ENCODE measurements at places on chromosomes 1 and 21.

DNA sequence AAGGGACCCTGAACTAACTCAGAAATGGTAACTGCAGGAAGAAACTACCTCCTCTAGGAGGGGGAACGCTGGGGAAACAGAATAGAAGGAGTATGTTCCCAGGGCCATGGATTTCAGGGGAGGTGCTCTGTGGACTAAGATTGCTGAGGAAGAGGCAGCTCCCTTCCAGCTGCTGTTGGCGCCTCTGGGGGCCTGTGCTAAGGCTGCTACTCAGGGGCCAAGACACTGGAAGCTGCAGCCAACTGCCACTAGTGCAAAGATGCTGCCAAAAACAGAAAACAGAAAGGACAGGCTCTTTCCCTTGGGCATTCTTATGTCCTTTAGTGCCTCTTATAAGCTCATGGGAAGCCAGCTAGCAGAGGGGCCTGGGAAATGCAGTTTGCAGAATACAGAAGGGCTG is 58.0 kb upstream of the SGIP1 start:
- no peak for DNase-seq

- no peak for DNase-seq
Observed at GRCh38 chr21:28633839-28634555, 358.7 kb downstream of the LTN1 start.

DNA sequence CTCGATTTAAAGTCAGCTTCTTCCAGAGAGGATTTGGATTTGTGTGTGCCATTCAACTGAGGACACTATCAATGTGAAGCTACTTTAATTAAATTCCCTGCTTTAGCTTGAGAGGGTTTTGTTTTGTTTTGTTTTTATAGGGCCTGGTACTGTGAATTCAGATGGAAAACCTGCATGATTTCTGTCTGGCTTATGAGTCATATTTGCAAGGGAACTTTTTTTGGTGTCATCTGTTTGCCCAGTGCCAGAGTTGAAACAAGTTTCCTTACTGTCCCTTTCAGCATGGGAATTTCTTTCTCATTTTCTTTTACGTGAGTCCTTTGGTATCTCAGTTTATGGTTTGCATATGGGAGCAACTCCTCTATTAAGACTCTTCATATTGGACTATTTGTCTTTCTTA is 194.6 kb downstream of the GREM2 start:
- no peak for DNase-seq

GRCh38 chr1:30191154-30191702 is 532.2 kb downstream of the MATN1 start:
- no peak for DNase-seq

GRCh38 chr1:186078245-186078644 is 296.8 kb downstream of the TPR start:
- no peak for DNase-seq

GRCh38 chr1:180167721-180168467 is 13.2 kb downstream of the QSOX1 start:
- DNase-seq: no peak

DNA sequence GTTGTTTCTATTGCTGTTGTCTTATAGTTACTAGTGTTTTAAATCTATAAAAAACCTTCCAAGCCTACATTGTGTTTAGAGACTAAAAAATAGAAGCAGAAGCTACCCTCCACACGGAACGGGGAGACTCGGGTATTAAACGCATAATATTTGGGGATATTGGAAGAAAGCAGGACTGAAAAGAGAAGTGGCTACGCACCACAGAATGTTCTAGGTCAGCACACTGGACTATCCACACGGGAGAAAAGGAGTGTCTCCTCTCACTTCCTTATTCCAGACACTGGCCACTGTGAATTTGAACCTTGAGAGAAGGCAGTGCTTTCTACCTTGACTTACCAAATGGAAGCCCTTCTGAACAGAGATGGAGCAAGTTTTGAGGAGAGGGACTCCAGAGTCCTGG is 1.0 kb upstream of the OR10J4 start:
- no peak for DNase-seq

- DNase-seq: no peak
Observed at GRCh38 chr1:112698366-112699310, 8.3 kb downstream of the RHOC start.

GRCh38 chr21:40652436-40652835 is 194.5 kb downstream of the DSCAM start:
- DNase-seq: no peak

DNA sequence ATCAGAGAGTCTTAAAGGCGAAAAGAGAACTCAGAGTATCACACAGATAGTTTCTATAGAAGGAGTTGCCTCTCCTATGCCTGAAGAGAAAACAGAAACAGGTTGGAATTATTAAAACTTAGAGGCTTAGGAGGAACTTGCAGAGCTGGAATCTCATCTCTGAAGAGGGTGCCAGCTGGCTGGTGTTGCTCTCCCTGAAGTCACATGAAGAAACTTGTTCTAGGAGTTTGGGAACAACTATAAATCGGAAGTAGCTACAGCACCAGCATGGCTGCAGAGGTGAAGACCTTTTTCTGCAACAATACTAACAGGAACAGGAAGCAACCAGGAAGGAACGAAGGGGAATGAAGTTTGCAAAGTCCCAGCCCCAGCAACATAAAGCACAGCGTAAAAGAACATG is 35.8 kb downstream of the FMO3 start:
- DNase-seq: no peak

DNA sequence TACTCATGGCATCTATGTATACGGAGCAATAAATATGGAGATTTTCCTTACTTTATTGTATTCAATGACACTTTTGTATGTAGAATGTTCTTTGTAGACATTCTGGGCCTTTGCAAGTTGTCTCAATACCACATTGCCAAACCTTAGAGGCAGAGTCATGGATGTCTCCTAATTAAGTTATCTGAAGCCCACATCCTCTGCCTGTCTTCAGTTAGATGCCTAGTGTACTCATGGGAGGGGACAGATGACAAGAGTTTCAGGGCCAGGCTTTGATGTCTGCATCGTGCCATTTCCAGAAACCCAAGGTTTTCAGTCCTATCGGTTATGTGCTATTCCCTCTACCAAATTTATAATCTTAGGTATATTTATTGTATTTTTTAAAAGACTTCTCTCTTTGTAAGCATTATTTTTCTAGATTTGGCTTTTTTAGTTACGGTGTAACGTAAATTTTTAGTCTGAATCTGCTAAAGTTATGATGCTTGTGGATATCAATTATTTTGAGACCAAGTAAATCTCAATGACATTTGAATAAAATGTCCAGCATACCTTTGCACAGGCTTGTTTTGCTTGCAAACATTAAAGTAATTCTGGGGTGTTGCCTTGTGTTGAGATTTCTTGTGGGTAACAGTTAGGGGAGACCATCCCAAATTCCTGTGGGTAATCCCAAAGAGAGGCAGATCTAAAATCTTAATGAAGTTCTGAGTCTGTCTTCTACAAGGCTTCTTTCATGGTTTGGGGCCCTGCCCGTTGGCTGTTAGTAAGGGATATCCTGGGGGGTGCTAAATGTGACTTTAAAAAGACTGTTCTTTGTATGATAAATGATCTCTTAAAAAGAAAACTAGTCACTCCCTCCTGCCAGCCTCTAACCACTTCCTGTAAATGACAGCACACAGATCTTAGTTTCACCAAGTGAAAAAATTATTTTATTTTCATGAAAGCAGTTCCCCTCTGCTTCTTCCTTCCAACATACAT is 8.0 kb upstream of the MACF1 start:
- no peak for DNase-seq

DNA sequence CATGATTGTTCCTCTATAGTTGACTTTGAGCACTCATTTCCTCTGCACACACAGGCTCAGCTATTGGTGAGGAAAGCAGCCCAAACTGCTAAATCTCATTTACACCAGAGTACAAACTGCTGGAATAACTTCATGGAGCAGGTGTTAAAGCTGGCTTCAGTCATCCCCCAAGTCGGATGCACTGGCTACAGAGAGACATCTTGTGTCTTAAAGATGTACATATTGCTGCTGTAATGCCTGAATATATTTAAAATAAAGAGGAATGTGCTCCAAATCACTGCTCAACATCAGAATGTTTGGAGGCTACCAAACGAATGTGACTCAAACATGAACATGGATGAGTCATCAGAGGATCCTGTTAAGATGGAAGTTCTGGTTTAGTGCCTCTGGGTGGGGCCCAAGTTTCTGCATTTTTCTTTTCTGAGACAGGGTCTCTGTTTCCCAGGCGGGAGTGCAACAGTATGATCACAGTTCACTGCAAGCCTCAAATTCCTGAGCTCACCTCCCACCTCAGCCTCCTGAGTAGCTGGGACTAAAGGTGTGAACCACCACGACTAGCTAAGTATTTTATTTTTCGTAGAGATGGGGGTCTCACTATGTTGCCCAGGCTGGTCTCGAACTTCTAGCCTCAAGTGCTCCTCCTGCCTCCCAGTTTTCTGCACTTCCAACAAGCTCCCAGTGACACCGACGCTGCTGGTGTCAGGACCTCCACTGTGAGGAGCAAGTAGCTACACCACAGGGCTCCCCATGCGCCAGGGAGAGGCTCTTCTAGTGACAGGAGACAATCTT is 79.0 kb upstream of the KRTAP19-8 start:
- DNase-seq: no peak

DNA sequence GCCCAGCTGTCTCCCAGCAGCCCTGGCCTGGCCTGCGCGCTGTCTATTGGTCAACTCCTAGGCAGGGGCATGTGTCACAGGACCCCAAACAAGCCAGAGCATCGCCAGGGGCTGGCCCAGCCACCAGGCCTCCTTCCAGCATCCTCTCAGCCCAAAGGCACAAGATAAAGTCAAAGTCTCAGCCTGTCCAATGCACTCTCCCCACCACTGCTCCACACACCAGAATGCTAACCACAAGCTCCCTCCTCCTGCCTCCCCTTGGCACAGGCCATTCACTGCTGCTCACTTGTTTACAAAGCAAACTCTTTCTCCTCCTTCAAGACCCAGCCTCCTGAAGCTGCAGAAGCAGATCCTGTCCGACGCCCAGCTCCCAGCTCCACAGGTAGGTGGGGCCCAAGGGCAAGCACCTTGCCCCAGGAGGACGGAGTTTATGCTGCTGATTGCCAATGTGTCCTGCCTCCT is 133.4 kb downstream of the DMRTB1 start:
- DNase-seq: no peak

DNA sequence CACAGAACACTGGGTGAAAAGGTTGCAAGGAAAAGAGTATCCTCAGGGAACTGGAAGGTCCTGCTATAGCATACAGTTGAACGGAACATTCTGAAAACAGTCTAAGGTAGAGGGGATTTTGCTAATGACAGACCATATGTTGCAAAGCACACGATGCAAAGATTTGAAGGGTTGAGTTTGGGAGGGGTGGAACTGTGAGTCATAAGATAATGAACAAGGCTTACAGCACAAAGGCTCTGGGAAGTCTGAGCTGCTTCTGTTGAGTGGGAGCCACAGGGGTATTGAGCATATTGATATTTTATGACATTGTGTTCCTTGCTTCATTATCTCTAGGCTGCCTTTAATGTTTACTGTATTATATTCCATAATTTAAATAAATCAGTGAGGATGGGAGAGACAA is 104.9 kb downstream of the PLPPR4 start:
- DNase-seq: no peak

GRCh38 chr1:232534552-232535517 is 95.1 kb downstream of the SIPA1L2 start:
- no peak for DNase-seq

DNA sequence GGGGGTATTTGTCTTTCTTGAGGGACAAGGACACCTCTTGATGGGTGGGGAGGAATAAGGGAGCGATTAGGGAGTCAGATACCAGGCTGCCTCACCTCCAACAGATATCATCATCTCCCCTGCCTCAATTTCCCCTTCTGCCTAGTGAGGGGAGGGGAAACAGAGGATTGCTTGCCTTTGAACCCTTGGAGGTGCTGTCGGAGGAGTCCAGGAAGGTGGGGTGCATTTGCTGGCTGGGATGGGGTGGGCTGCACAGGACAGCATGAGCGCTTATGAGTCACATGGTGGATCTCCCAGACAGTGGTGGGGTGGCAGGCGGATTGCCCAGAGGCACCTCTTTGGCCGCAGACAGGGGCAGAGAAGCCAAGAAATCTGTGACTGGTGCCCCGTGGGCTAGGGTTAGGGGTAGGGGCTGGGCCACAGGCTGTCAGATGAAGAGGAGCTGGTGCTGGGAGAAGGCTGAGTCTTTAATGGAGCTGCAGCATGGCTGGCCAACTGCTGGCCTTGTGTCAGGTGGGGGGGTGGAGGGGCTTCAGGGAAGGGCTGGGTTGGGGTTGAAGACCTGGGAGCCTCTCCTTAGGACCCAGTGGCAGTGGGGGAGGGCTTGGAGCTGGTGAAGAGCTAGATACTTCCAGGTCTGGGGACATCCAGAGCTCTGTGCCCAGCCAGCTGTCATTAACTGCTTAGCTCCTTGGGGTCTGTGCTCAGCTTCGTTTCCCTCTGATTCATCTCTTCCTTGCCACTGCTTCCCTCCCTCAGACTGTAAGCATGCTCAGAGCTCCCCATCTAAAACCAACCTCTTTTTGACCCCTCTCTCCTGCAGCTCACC is 7.0 kb upstream of the ADORA1 start:
- DNase-seq: no peak

GRCh38 chr21:41164981-41165655 is 2.8 kb upstream of the BACE2 start:
- no peak for DNase-seq

DNA sequence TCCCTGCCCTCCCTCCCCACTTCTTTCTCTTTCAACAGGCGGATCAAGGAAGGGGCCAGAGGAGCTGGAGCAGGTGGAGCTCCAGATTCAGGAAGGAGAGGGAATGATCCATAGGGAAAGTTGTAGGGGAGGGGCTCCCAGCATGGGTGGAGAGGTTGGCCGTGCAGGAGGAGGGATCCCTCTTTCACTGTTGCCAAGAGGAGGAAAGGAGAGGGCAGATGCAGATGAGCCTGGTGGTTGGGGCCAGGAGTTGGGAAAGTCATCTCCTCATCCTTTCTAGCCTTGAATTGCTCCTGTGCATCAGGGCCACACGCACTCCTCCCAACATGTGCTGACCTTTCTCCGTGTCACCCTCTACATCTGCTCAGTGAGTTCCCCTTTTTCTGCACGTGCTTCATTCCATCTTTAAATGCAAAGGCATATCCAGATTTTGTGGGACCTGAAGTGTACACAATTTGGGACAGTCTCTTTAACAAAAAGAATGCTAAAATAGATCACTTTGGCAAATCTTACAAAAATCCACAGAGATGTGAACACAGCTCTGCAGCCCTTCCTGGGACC is 32.4 kb downstream of the ZBTB18 start:
- DNase-seq: no peak

DNA sequence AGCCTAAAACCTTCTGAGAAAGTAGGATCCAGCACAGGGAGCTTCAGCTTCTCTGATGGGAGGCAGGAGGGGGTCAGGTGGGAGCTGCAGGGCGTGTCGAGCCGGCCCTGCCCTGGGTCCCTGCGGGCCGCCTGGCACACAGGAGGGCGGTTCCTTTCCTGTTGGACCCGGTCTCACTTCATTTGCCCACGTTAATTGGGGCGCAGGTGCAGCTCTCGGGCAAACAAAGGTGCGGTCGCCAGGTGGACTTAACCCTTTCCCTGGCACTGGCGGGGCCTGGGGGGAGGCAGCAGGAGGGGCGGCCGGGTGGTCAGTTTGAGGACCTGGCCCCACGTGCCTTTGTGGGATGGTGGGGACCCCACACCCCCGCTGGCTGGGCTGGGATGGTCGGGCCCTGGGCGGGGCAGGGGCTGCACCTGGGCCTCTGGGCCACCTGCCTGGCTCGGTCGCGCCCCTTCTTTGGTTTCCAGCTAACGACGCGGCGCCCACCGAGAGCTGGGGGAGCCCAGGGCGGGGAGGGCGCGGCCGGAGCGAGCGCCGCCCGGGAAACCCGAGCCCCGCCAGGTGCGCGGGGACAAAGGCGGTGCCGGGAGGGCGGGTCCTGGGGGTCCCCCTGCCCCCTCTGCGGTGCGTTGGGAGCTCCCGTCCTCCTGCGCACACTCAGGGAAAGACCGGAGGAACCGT is 20.8 kb upstream of the C1orf159 start:
- no peak for DNase-seq
